ENCODE measurements at places on chromosomes 1 and 21. TPM values are rescaled to one million over a fixed set of nuclear protein-coding genes. Genes with fewer than 3 reads are reported as not detected.

DNA sequence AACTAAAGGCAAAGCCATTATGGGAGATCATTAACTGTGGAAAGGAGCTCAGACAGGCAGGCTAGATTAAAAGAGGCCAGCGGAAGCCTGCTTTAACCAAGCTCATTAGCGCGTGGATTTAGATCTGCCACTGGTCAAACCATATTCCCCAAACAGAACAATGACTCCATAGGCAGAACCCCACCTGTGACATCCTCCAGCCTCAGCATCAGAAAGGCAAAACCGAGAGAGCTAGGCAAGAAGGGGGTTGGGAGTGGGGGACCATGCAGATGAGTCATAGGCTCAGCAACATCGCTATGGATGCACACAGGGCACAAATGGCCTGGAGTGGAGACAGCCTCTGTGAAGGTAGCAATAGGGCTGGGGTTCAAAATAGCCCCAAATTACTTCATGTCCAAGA lies 20.6 kb downstream of the MKNK1 start:
- no peak for DNase-seq

Gene CDCA8
- 1.3 TPM for total RNA-seq

Gene BSND
- total RNA-seq, result not detected

DNA sequence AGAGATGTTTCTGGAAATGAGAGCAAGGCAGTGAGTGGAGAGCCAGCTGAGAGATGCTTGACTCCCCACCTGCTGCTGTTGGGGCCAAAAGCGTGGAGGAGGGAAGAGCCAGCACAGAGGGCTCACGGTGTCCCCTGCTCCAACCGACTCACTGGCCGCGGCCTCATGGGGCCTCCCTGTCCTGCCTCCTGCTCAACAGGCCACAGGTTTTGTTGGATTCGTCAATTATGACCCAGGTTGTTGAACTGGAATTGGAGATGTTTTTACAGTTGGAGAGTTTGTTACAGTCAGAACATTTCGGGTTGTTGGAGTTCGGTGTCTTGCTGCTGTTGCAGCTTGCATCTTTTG lies 21.4 kb downstream of the SKI start:
- no peak for DNase-seq
